ENCODE measurements at places on chromosomes 12 and 14. TPM values are rescaled to one million over a fixed set of nuclear protein-coding genes. Genes with fewer than 3 reads are reported as not detected.

The TAS2R20 gene
- total RNA-seq, result 2.8 TPM

The HSP90B1 gene
- 1,200 TPM for total RNA-seq

The CLMN gene
- total RNA-seq, result 1.5 TPM

The FBXW8 gene
- total RNA-seq, result 20.9 TPM

The KCNK10 gene
- total RNA-seq, result not detected

The CMKLR1 gene
- total RNA-seq, result 0.33 TPM

The EML5 gene
- total RNA-seq, result 0.44 TPM

The TAS2R46 gene
- 6.3 TPM for total RNA-seq

The PTGES3 gene
- 52.3 TPM for total RNA-seq

The HCAR1 gene
- 0.87 TPM for total RNA-seq

The SLC25A47 gene
- not detected for total RNA-seq

The SCNN1A gene
- total RNA-seq, result not detected

The NOS1 gene
- total RNA-seq, result not detected

The SAMD4A gene
- total RNA-seq, result 31.7 TPM

The FOXN4 gene
- not detected for total RNA-seq

The ENDOU gene
- total RNA-seq, result 0.29 TPM

The TPH2 gene
- total RNA-seq, result not detected

The ITGA7 gene
- total RNA-seq, result 68.8 TPM

The CDH24 gene
- total RNA-seq, result 13.6 TPM

The IQSEC3 gene
- total RNA-seq, result under 0.01 TPM

The TSPAN9 gene
- total RNA-seq, result 14.5 TPM

The MYF5 gene
- total RNA-seq, result not detected
